Naive thymus-derived CD4-positive, alpha-beta T cell (primary cell): ENCODE measurements at places on chromosomes 1 and 21. TPM values are rescaled to one million over a fixed set of nuclear protein-coding genes. Genes with fewer than 3 reads are reported as not detected.
A peak's percentile ranks its signal among the peaks of the same experiment; 100 is the strongest.

DNA sequence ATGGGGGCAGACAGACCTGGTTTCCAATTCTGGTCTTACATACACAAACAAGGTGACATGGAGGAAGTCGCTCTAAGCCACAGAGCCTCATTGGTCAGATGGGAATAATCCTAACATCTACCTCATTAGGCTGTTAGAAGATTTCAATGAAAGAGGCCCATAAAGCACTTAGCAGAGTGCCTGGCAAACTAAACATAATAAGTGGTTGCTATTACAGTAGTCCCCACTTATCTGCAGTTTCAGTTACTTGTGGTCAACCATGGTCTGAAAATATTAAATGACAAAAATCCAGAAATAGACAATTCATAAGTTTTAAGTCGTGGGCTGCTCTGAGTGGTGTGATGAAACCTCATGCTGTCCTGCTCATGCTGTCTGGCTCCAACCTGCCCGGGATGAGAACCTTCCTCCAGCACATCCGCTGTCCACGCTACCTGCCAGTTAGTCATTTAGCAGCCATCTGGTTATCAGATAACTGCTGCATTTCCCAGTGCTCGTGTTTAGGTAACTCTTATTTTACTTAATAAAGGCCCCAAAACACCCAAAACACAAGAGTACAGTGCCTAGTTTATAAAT is 112.3 kb downstream of the DDX20 start:
- no peak for DNase-seq

- no peak for DNase-seq
These were observed 16.2 kb upstream of the CACHD1 start for GRCh38 chr1:64453688-64454087.

DNA sequence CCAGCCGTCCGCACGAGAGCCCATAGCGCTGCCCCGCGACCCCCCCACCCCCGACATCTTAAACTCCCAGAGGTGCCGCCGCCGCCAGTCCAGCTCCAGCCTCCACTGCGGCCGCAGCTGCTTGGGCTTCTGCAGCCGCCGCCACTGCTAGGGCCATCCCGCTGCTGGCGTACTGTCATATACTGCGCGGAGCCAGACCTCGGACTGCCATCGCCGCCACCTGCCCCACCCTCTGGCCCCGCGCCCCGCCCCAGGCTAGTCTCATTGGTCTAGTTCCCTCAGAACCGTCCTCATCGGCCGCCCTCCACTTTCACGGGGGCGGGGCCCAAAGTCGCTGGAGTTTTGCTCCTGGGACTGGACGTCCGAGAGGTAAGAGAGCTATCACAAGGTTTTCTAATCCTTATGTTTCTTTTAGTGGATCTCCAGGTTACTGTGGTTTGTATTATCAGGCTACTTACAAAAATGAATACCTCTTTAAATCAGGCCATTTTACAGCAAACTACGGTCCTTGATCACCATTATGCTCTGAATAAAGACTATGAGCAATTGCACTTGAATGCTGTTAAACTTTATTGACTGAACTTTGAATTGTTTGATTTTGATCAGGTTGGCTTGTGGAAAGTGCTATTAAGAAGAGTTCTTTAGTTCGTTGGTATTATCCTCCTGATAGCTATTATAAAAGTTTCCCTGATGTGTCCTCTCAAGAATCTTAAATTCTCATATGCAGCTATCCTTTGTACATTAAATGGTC is 2.8 kb upstream of the CD1D start:
- peak; percentile 34 for DNase-seq

DNA sequence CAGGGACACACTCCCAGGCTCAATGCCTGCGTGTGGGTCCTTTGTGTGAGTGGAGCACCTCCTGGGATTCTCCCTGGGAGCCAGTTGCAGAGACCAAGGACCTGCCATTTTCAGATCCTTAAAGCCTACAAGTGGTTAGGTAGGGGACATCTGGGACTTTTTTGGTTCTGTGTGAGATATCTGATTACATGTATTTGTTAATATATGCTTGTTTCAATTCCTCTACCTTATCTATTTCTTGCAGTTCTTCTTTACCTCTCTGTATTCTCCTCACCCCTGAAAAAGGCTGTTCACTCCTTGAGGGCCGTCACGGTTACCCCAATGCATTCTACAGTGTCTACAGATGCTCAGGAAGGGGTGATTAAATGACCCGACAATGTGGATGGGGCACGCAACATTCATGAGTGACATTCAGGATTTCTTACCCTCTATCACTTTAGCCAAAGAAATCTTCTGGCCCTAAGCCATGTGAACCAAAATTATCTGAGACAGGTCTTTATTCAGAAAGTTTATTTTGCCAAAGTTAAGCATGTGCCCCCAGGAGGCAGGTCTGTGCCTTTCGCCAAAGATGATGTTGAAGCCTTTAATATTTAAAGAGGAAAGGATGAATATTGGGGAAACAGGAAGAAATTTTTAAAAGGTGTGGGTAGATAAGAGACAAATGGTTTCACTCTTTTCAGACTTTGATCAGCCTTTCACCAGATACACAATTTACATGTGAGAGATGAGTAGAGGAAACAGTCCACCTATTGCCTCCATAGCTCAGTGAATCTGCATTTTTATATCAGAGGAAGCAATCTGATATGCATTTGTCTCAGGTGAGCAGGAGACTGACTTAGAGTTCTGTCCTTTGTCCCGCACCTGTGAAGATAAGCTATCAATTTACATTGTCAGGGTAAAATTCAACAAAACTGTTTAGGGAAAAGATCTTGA is 44.6 kb upstream of the MPZL1 start:
- DNase-seq = no peak

GRCh38 chr1:24301785-24302175 is 17.4 kb upstream of the GRHL3 start:
- DNase-seq = no peak

GRCh38 chr1:6753320-6754140 is 31.7 kb upstream of the CAMTA1 start:
- no peak for DNase-seq

DNA sequence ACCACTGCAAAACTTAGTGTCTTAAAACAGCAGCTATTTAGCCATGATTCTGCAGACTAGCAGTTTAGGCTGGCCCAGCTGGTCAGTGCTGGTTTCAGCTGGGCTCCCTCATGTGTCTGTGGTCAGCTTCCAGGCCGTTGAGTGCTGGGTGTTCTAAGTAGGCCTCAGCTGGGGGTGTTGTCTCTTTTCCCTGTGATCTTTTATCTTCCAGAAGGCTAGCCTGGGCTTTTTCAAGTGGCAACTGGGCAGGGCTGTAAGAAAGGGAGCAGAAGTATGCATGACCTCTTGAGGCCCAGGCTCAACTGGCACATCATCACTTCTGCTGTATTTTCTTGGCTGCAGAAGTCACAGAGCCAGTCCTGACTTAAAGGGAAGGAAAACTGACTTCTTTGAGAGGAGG is 136.1 kb downstream of the KIF26B start:
- no peak for DNase-seq

DNA sequence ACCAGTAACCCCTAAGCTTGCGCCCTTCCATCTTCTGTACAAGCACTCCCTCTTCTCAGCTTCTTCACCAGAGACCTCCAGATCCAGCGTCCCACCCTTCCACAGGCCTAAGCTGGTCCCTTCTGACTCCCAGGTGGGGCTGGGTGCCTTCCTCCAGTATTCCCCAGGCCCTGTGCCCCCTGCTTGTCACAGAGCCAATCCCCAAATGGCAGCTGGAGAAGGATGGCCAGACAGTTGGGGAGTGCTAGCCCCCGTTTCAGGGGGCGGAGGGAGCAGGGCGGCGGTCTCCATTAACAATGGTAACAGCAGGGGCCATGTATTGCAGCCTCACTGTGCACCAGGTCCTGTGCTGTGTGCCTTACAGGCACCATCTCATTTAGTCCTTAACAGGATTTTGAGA is 85.7 kb downstream of the KCNN3 start:
- no peak for DNase-seq

DNA sequence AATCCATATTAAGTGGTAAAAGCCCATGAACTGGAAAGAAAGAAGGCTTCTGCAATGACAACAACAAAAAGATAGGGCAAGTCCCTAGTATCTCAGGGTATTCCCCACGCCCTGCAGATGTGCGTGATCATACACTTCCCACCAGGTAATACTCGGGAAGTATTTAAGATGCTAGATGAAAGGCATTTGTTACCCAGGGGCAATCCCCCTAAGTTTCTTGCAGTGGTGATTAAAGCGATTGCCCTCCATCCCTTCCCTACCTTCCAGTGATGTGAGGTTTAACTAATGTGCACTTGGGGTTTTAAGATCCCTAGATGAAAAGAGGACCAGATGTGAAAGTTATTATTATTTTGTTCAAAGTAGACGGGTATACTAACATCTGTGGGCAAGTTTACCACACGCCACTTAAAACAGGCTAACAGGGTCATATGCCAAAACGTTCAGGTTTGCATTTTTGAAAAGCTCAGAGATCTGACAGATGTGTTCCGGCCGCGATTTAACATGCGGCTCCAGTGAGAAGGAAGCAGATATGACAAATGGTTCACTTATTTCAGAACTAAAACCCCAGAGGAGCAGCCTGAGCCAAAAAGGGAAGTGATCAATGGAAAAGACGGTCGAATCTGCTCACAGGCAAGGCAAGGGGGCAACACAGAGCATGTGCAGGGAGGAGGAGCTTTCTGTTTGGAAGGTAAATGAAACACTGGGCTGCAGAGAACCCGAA is 17.4 kb downstream of the TIAM1 start:
- peak; percentile 52 for DNase-seq

DNA sequence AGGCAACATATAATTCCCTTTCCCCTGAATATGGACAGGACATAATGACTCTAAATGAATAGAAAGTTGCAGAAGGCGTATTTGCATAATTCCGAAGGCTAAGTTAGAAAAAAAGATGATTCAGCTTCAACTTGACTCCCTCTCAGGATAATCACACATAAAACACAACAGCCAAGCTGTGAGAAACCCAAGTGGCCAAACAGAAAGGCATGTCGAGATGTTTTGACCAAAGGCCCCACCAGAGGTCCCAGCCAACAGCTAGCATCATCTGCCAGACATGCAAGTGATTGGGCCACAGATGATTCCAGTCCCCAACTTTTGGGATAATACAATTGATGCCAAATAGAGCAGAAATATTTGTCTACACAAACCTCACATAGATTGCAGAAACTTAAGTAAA is 444.9 kb downstream of the LTN1 start:
- no peak for DNase-seq

DNA sequence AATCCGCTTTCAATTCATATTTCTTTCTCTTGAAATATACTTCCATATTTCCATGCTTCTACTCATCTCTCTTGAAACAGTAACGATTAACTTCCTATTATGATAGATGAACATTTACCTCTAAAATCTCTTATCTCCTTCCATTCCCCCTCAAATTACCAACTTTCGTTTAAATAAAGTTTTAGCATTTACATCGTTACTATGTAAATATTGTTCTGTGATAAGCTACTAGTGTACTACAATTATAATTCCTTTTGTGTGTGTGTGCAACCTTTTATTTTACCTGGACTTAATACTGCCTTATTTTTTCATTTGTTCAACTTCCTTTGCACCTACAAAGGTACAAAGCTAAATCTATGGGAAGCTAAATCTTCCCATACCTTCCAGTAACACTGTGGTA is 4.5 kb downstream of the FOXE3 start:
- no peak for DNase-seq

- DNase-seq = no peak
These were observed 206.6 kb upstream of the GRIK3 start for GRCh38 chr1:37240897-37241296.

FCRL1 gene
- 0.57 TPM for total RNA-seq

DNA sequence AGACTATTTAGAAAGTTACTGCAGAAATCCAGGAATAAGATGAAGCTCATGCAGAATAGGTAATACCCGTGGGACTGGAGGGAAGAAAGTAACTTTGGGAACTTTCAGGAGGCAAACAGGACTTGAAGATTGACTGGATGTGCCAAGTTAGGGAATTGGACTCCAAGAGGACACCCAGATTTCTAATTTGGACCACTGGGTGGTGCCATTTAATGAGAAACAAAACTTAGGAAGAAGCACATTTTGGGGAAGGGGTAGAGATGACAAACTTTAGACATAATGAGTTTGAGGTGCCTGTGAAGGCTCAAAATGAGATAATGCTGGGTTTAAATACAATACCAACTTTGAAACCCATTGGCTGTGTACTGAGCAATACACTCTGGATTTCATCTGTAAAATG is 3.3 kb upstream of the B4GALT3 start:
- no peak for DNase-seq

ESPN gene
- total RNA-seq = 2.9 TPM

- DNase-seq = no peak
These were observed 39.1 kb downstream of the PSMG1 start for GRCh38 chr21:39144191-39144590.

GRCh38 chr1:66852870-66853269 is 51.8 kb upstream of the INSL5 start:
- no peak for DNase-seq

LRRN2 gene
- not detected for total RNA-seq

LCE7A gene
- total RNA-seq = not detected

GRCh38 chr1:42177541-42177981 is 13.0 kb upstream of the GUCA2A start:
- DNase-seq = no peak

- no peak for DNase-seq
These were observed 92.0 kb downstream of the STUM start for GRCh38 chr1:226640321-226641136.

KANK4 gene
- not detected for total RNA-seq

DNA sequence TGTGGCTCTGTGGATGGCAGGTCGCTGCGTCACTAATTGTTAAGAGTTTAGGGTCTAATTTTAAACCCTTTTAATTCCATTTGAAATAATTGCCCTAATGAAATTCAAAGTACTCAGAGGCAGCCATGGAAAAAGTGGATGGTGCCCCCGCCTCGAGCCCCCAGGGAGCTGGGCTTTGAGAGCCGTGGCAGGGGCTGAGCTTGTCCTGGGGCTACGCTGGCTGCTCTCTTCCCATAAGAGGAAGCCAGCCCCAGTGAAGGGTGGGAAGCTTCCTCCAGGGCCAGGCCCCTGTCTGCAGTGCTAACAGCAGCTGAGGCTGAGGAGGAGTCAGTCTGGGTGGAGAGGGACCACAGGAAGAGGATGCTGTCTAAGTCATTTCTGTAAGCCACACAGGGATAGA is 315.0 kb upstream of the POU3F1 start:
- DNase-seq = no peak

AJAP1 gene
- 0.03 TPM in 1 of 2 replicates, not detected in the other for total RNA-seq

PKP1 gene
- not detected for total RNA-seq

DNA sequence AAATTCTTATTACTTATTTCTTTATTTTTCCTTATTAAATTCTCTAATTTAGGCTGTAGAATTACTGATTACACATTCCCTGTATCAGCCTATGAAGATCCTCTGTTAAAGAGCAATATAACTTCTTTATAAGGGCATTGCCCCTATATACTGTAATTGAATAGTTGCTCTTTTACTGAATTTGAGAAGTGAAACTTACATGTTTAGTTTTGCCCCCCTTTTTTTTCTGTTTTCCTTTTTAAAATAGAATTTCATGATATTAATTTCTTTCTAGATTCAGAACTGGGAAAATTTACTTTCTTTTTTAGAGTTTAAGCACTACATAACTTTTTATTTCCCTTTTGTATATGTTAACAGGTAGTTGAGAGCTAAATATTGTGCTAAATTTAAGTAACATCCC is 29.5 kb upstream of the PGM1 start:
- DNase-seq = no peak

WNT3A gene
- not detected in 2 replicates for total RNA-seq

SELE gene
- total RNA-seq = not detected

TSACC gene
- total RNA-seq = not detected
